ENCODE measurements at places on chromosomes 13 and 19.

DNA sequence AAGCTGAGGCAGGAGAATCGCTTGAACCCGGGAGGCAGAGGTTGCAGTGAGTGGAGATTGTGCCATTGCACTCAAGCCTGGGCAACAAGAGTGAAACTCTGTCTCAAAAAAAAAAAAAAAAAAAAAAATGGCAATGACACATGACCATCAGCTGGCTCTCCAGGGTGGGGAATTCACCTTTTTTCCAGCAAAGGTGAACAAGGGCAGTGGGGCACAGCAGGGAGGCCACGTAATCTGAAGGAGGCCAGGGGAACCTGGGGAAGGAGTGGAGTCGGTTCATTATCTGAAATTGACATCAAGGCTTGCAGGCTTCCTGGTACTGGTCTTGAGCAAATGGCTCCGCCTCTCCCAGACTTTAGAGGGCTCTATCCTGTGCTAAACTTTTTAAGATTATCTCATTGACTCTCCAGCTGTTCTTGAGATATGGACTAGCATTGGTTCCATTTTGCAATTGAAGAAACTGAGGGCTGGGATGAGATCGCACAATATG is 28.1 kb downstream of the KEAP1 start:
- no peak for DNase-seq

DNA sequence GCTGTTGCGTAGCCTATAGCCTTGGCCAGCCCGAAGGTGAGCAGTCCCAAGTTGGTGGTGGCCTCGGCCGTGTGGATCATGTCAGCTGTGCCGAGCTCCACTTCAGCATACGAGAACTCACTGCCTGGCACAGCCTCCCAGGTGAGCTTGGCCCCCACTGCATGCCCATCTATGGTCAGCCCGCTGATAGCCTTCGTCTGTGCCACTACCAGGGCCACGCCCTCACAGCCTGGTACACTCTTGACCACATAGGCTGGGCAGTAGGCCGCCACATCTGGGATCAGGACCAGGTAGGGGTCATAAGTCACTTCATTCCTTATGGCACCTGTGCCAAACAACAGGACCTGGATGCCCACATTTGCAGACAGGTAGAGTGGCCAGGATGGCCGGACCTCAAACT is 7.4 kb downstream of the FCGBP start:
- DNase-seq, result no peak

DNA sequence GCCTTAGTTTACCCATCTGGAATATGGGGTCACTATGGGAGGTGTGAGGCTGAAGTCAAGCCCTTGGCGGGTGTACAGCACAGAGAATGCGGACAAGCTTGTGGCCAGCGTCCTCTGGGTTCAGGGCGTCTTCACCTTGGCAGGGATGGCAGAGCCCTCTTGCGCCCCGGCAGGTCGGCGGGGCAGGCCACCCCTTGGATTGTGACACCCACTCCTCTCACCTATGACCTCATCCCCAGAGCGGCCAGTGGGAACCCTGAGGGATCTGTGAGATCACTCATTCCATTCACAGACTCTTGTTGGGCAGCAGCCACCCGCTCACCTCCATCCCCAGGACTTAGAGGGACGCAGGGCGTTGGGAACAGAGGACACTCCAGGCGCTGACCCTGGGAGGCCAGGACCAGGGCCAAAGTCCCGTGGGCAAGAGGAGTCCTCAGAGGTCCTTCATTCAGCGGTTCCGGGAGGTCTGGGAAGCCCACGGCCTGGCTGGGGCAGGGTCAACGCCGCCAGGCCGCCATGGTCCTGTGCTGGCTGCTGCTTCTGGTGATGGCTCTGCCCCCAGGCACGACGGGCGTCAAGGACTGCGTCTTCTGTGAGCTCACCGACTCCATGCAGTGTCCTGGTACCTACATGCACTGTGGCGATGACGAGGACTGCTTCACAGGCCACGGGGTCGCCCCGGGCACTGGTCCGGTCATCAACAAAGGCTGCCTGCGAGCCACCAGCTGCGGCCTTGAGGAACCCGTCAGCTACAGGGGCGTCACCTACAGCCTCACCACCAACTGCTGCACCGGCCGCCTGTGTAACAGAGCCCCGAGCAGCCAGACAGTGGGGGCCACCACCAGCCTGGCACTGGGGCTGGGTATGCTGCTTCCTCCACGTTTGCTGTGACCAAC is at the start of gene SPACA4:
Gene SPACA4 (plus strand): TSS at position 280 of the 896 bp plus-strand sequence. CDS start 237 bp downstream, at position 517.
- no peak for DNase-seq

GRCh38 chr13:20148501-20149183 is 12.2 kb downstream of the GJA3 start:
- no peak for DNase-seq

DNA sequence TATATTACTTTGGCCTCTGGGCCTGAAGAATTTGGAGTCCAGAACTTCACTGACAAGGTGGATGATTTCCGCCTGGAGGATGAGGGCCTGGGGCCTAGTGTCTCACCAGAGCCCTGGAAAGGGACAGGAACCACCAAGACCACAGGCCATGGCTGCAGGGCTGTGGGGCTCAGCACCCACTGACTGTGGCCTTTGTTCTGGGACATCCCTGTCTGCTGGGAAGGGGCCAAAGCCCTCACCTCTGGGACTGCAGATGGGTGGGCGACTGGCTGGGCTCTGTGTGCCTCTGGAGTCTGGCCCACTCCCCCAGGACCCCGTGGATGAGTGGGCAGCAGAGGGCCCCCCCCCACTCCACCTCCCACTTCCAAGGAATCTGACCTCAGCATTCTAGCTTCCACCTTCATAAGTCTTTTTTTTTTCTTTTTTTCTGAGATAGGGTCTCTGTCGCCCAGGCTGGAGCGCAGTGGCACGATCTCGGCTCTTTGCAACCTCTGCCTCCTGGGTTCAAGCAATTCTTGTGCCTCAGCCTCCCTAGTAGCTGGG is 20.3 kb downstream of the CHST8 start:
- no peak for DNase-seq

Measured in PC-3 (cell line).